ENCODE measurements at places on chromosomes 7 and 10.

DNA sequence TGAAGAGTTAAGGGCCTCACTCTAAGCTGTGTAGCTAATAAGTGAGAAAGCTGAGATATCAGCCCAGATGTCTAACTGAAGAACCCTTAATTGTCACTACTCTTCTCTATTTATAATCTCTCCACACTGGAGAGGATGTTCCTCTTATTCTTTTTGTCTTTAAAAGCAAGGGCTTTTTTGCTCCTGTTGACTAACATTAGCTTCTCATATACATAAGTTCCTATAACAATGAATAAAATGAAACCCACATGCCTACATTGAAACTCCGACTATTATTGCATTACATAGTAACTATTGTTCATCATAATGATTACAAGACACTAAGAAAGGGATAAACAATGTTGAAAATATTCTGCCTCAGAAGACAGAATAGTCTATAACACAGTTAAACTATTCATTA lies 67.1 kb downstream of the GNAT3 start:
- DNase-seq, result no peak

GRCh38 chr10:72980348-72980747 lies 25.7 kb upstream of the PLA2G12B start:
- DNase-seq, result no peak

GRCh38 chr7:123599766-123600165 lies 1.9 kb upstream of the ASB15 start:
- DNase-seq, result no peak

GRCh38 chr7:139727151-139727705 lies 50.6 kb downstream of the HIPK2 start:
- no peak for DNase-seq

DNA sequence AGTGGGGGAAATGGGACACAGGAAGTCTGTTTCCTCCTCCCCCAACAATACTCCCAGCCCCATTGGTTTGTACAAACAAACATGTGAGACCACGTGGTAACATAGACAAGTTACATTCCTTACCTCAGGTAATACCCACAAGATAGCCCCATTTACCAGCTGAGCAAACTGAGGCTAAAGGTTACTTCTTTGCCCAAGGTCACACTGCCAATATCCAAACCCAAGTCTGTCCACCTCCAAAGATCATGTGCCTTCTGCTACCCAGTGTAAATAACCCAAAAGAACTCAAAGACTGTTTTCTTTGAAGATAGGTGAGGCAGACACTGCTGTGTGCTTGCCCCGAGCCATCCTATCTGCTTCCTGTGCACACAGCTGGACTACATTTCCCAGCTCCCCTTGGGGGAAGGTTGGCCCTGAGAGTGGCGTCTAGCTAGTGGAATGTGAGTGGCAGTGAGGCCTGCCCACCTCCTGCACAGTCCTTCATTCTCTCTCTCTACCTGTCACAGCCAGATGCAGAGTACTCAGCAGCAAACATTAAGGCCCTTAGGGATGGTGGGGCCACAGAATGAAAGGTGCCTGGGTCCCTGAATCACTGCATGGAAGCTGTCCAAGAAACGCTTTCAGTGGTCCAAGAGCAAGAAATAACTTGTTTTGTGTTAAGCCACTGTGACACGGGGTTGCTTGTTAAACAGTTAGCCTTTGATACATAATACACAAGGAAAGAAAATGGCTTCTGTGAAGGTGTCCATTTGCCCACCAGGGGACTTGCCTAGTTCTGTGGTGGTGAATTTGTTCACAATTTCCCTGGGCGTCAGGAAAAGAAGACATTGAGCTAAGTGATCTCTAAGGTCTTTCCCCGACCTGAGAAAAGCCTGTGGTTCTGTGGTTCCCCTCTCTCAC lies 257.7 kb upstream of the NFE2L3 start:
- no peak for DNase-seq

DNA sequence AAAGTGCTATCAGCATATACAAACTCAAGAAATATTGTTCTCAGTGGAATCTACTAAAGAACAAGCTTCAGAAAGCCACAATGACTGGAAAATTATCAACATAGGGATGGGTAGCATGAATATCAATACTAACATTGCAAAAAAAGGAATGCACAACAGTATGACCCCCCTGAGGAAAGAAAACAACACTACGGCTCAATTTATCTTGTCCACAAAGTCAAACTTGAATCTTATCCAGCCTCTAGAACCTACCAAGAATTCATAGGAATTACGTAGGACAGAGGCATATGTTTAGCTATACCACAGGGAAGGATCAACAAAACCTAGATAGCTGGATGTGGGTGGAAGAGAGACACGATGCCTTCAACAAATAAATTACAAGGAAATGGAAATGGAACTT lies 54.6 kb downstream of the AGMO start:
- no peak for DNase-seq

DNA sequence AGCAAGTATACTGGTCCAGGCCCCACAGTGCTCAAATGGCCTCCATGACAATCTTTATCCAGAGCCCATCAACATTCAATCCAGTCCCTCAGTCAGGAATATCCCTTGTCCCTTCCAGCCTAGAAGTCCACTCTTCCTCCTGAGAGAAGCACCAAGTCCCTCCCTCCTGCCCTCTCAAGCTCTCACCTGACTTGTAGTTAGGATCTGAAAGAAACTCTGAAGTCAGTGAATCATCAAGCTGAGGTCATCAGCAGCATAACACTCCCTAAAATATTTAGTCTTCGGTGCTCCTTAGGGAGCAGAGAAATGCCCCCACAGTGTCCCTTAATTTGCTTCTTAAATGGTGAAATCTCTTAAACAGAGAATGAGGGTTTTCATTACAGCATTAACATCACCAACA lies 31.0 kb downstream of the GRM8 start:
- no peak for DNase-seq

GRCh38 chr7:129908181-129908580 lies 44.6 kb downstream of the UBE2H start:
- DNase-seq, result no peak

DNA sequence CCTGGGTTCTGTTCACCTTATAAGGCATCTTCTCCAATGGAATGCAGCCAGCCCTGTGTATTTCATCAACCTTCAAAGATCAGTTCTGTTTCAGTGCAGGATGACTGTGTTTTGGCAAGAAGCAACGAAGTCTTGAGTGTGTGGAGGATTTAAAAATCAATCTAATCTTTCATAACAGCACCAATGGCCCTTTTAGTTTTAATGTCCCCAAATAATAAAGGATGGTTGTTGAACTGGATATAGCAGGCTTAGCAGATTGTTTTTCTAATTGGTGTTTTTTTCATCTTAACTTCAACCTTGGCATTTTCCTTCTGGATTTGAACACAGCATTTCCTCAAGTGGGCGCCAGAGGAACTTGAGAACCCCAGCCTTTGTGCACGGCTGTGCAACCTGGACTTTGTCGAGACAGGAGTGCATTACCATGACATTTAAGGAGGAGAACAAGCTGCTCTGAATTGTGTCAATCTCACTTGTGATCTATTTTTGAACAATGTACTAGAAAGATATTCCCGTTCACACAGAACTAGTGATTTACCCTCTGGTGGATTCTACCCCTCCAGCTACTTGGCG lies 313.3 kb upstream of the AKR1E2 start:
- DNase-seq, result peak; percentile 86

DNA sequence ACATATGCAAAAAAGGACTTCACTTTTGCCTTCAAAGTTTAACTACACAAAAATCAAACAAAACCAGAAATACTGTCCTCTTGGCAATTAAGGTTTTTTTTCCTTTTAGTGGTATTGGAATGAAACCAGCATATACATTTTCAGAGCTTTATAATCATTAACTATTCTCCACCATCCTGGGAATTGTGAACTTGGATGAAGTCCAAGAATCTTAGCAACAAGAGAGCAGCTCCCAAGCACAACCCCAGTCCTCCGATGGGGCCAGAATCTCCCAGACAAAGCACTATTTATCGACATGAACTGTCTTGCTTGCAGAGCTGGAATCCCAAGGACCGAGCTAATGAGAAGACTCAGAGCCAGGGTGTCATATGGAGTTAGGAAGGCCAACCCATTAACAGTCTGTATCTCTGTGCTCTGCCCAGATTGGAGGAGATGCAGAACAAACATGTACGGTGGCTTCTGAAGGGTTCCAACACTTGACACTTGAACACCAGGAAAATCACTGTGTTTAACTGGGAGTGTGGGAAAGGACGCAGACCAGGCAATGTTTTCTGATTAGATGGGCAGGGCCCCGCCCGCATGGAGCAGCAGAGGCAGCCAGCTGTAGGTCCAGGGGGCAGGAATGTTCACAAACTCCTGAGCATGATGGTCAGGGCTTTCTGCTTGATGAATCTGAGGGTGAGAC lies 35.5 kb downstream of the PPP1R3C start:
- DNase-seq, result no peak

DNA sequence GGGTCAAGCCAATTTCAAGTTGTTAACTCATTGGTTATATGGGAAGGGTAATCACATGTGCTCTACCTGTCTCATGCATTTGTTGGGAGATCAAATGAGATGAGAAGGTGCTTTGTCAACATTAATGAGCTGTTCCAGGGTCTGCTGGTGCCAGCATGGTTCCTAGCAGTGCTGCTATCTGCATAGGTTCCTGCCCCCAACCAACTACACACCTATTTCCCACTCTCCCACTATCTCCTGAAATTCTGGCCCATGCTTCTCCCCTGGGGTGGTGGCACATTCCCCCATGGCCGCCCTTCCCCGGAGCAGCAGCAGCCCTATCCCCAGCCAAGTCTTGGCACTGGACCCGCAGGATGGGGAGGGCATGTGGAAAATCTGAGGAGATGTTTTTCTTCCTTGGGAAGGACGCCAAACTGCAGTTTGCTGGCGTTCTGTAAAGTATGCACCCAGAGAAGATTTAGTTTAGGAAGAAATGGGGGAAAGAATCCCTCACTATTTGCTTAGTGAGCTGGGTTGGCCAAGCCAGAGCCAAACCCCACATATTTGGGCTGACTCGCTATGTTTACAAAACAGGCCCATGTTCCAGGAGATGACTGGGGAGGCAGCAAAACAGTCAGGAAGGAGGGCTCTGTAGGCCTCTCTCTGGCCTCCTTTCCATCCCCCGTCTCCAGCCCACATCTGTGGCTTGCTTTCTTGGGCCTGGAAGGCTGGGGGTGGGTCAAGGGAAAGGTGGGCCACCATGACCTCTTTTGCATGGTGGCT lies 42.5 kb downstream of the PPP1R3C start:
- DNase-seq, result peak; percentile 93

GRCh38 chr10:59315465-59315864 lies 46.9 kb downstream of the FAM13C start:
- no peak for DNase-seq

DNA sequence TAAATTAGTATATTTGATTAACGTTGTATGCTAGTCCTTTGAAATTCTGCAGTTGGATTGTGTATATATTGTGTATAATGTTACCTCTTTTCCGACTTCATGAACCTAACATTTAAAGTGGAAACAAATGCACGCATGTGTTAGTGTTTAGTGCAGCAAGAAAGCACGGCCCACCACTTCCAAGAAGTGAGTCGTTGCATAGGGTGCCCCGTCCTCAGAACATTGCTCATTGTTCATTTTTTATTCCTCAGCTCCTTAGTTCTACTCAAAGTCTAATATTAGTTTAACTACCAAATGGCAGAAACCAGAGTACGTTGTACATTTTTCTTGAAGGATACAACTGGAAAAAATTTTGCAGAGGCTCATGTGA lies 407.6 kb downstream of the AUTS2 start:
- DNase-seq, result no peak

GRCh38 chr7:134457210-134457609 lies 1.7 kb downstream of the AKR1B1 start:
- peak; percentile 85 for DNase-seq

DNA sequence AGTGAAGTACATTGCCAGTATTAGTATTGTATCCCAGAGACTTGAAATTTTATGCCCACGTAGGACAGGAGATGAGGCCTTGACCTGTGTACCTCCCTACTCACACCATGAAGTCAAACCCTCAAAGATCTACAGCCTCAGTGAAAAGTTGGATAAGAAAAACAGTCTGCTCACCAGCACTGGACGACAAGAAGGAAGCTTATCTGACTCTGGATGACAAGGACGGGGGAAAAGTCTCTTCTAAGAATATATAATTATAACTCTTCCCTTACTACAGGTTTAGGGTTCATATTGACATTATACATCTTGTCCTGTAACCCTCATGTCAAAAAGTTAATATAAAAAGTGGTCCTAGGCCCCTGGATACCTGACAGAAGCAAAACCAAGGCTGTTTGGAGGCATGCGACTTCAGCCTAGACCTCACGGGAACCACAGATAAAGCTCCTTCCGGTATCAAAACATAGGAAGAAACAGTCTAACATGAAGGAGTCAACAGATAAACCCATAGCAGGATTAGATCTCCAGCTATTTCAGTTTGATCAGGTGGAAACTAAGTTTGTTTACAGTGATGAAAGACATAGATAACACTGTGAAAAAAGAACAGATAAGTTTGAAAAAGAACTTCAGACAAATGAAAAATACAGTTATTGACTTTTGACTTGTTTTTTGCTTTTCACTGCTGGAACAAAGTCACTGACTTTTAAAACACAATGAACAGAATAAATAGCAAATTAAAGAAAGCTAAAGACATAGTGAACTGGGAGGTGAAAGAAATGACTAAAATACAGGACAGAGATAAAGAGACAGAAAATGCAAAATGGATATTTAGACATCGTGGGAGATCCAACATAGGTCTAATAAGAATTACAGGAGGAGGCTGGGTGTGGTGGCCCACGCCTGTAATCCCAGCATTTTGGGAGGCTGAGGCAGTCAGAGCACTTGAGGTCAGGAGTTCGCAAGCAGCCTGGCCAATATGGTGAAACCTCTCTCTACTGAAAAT lies 145.9 kb downstream of the PHTF2 start:
- DNase-seq, result no peak

DNA sequence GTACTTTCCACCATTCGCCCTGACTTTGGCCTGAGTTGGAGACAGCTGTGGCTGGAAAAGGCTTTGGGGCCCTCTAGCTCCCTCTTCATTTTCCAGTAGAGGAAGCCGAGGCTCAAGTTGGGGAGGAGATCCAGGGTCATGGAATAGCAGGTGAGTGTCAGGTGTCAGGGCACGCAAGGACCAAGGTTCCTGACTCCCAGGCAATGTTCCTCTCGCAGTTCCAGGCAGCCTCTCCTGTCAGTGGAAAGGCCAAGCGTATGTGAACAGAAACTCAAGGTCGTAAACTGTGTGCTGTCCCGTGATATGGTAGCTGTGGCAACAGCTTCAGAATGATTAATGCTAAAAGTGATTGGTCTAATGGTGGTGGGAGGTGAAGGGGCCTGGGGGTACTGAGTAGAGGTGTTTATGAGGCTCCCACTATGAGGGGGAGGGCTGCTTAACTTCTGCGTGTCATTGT lies 13.2 kb downstream of the ADAMTS14 start:
- DNase-seq, result no peak

GRCh38 chr10:6576326-6576725 lies 3.8 kb downstream of the PRKCQ start:
- no peak for DNase-seq

- DNase-seq, result no peak
These were observed 162.9 kb downstream of the SH3PXD2A start for GRCh38 chr10:103692436-103692951.

- no peak for DNase-seq
These were observed 2.1 kb downstream of the ETV1 start for GRCh38 chr7:13987395-13987794.

GRCh38 chr7:133504825-133505224 lies 251.9 kb downstream of the EXOC4 start:
- no peak for DNase-seq
